M059J (cell line): ENCODE measurements at places on chromosomes 7 and 10. TPM values are rescaled to one million over a fixed set of nuclear protein-coding genes. Genes with fewer than 3 reads are reported as not detected.
A peak's percentile ranks its signal among the peaks of the same experiment; 100 is the strongest.

The MEOX2 gene
- not detected in 2 replicates for total RNA-seq

DNA sequence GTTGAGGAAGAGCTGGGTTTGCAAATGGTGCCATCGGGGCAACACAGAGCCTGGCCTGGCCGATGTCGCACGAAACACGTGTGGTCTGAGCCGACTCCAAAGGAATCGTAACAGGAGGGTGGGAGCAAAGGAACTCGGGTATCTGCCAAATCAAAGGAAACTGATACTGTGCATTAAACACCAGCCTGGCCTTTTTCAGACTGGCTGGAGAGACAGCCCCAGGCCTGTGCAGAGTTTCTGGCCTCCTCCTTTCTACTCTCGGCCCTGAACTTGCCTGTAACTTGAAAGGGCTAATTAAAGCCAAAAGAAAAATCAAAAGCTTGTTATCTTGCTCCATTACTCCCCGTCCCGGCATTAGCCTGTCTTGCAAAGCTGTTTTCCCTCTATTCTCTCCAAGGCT is 71.4 kb downstream of the PLXNA4 start:
- no peak for DNase-seq

GRCh38 chr7:100489824-100490223 is 6.1 kb downstream of the NYAP1 start:
- peak; percentile 91 for DNase-seq

The CFAP43 gene
- 0.89 and 2.1 TPM in 2 replicates for total RNA-seq

The CDC123 gene
- 65.1 and 83.1 TPM in 2 replicates for total RNA-seq
